ENCODE measurements at places on chromosomes 6 and 20. TPM values are rescaled to one million over a fixed set of nuclear protein-coding genes. Genes with fewer than 3 reads are reported as not detected.
A peak's percentile ranks its signal among the peaks of the same experiment; 100 is the strongest.

DNA sequence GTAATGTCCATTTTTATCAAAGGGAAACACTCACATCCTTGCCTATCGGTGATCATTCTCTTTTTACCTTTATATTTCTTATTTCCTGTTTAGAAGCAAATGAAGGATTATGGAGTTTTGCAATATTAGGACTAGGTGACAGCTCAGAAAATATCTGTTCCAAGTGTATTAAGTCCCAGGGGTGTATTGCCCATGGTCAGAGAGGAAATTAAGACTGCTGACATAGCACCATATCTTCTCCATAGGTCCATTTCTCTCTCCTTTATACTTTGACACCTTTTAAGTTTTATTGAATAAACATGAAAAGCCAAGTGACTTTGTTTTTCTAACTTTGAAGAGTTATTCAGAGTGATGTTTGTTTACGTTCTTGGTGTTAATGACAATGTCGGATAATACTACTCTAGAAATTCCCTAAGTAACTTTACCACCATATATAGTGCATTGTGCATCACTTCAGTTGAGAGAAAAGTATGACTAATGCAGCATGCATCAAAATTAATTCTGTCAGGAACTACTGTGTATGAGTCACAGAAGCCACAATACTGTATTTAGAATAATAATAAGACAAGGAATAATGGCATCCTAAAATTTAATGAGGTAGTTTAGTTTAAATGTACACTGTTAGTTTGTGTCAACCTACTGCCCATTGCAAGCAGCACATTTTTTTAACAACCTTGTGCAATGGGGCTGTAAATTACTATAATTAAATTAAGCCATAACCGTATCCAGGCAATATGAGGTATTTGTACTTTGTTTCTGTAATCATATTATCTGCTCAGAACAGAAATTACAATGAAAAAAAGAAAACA, 474.4 kb upstream of the RNF217 start:
- no peak for DNase-seq

Gene SH3BGRL2
- total RNA-seq = 0.63 TPM

DNA sequence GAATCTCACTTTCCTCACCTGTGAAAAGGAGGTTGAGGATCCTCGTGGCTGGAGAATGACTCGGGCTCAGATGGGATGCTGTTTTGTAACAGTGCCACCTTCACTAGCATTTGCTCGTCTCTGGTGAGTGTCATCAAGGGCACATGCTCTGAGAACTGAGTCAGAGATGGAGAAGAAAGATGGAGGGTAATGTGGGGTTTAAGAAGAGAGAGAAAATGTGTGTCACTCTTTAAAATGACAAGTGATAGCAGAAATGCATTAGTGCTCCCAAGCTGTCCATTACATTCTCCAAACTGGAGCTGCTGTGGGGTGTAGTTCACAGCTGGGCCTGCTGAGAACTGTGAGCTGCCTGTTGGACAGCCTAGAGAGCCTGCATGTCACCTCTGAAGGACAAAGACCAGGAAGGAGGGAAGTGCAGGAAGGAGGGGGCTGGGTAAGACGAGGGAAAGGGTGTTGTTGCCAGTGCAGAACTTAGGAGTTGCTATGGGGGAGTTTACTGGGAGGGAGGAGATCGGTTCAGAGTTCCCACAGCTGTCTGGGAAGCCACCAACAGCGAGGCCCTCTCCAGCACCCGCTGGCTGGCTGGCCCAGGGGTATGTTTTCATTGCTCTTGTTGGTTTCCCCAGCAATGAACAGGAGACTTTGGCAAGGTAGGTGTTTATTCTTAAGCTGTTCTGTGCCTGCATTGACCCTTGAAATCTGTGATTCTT, 19.8 kb downstream of the GMPR start:
- DNase-seq = no peak

DNA sequence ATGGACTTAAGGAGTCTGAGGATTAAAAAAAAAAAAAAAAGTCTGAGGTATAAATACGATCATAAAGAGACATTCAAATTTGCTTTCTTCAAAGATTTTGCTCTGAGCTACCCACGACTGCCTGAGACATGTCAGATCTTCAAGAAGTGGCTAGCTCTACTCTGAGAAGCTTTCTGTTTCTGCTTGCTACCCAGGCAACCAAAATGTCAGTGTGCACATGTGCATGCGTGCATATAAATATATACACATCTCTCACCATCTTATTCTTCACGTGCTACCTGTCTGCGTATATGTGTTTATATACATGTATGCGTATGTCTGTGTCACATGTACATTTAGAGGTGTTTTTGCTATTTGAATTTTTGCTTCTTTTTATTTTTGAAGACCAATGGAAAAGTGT, 299.6 kb upstream of the STXBP5 start:
- no peak for DNase-seq

- no peak for DNase-seq
These were observed 205.3 kb downstream of the NFATC2 start for GRCh38 chr20:51337126-51337805.

Gene WFDC10B
- not detected for total RNA-seq

Gene C6orf163
- total RNA-seq = 2.7 TPM

- DNase-seq = no peak
These were observed 561.6 kb upstream of the CHD6 start for GRCh38 chr20:42179768-42180167.

GRCh38 chr20:21371193-21371592, 26.1 kb downstream of the NKX2-4 start:
- DNase-seq = no peak

Gene TNNC2
- not detected for total RNA-seq

GRCh38 chr6:142835787-142836535, 109.0 kb downstream of the HIVEP2 start:
- DNase-seq = no peak

GRCh38 chr6:18746727-18747126, 359.6 kb downstream of the RNF144B start:
- no peak for DNase-seq

DNA sequence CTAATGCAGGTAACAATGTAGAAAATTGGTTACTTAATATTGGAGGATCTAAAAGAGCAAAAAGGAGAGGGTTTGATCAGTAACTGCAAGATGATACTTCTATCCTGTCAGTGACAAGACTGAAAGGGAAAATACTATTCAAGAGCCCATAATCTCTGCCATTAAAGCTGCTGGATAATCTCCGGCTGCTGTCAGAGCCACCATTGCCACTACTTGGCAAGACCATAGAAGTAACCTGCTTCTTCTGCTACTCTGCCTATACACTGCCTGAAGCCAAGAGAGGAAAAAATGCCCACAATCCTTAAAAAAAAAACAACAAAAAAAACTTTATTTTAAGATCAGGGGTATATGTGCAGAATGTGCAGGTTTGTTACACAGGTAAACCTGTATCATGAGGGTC, 386.5 kb upstream of the ID4 start:
- no peak for DNase-seq

Gene MLIP
- not detected for total RNA-seq

DNA sequence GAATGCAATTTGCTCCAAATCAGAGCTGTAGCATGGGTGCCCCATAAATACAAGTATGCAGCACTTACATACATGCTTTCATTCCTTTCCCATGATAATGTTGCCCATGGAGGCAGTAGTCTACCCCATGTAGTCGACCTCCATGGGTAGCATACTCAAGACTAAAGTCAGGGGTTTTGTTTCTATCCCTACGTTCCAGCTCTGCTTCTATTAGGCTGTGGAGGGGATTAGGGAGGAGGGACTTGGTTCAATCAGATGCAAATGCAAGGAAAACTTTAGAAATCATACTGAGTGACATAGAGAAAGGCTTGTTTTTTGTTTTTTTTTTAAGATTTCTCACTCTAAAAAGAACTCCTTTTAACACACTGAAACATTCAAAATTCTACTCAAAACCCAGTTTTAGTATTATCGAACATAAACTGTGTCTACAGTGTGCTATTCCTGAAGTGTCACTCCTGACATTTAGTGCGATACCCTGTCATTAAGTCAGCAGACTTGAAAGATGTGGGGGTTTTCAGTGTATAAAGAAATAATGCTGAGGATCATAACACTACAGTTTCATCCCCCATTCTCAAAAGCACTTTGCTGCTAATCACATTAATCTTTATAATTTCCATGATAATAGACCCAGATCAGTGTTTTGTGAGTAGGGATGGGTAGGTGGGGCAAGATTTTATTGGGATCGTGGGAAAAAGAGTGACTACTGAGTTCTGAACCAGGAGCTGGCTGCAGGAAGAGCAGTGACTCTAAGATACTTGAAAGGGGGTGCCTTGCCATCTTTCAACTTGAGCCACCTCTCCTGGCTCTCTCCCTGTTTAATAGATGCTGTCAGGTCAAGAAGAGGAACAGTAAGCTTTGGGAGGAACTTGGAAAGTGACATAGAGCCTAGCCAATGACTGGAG, 40.4 kb upstream of the SCML4 start:
- no peak for DNase-seq

DNA sequence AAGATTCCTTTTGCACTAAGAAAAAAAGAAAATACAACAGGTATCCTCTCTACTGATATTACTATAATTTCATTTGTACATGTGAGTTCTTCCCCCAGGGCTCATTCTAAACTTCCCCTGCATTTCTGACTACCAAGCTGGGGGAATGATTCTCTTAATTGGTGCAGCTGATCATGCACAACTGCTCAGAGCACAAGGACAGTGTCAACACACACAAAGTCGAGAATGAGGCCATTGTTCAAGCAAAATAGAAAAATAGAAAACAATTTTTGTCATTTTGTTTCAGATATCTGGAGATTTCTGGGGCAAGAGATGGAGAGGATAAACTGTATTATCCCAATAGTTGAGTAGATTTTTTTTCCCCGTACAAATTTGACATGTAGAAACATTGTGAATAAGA, 236.3 kb downstream of the HAO1 start:
- DNase-seq = no peak

Gene VWA7
- 3.4 TPM for total RNA-seq

DNA sequence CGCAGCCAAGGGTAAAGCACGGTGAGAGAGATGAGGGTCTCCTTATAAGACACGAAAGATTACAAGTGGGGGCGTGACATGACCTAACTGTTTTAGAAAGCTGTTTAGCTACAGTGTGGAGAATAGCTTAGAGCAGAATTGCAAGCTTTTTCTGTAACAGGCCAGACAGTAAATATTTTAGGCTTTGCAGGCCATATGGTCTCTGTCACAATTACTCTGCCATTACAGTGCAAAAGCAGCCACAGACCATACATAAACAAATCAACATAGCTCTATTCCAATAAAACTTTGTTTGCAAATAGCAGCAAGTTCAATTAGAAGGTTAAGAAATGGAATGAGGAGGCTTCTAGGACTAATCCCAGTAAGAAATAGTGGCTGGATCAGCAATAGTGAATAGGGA, 16.8 kb downstream of the PGM3 start:
- DNase-seq = no peak

- DNase-seq = peak; percentile 44
These were observed 586 bp downstream of the ZNF512B start for GRCh38 chr20:63968928-63969760.

DNA sequence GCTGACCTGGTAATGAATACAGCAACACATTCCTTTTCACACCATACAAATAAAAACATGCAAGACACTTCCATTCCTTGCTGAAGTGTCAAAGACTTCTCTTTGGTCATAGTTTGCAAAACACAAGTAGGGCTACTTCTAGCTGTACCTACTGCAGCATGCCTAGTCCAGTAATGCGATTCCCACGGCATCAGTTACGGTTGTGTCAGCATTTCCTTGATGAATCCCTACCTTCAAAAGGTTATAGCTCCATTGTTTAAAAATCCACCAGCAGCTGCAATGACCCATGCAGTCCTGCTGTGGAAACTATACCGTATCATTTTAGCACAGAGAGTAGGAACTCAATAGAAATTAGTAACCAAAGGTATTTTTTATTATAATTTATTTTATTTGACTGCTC, 1371.5 kb downstream of the EPHA7 start:
- no peak for DNase-seq

Gene WFDC12
- total RNA-seq = not detected

DNA sequence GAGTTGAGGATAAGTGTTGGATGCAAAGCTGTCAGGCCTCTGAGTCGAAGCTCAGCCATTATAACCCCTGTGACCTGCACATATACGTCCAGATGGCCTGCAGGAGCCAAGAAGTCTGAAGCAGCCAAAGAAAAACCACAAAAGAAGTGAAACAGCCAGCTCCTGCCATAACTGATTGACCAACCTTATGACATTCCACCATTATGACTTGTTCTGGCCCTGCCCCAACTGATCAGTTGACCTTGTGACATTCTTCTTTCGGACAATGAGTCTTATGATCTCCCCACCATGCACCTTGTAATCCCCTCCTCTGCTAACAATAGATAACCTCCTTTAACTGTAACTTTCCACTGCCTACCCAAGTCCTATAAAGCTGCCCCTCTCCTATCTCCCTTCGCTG, 133.7 kb upstream of the AGPAT4 start:
- no peak for DNase-seq

GRCh38 chr6:169918954-169919549, 167.6 kb downstream of the ERMARD start:
- no peak for DNase-seq

GRCh38 chr6:14915888-14916832, 329.7 kb upstream of the JARID2 start:
- DNase-seq = no peak

GRCh38 chr6:81485395-81485794, 267.1 kb downstream of the TENT5A start:
- DNase-seq = no peak

DNA sequence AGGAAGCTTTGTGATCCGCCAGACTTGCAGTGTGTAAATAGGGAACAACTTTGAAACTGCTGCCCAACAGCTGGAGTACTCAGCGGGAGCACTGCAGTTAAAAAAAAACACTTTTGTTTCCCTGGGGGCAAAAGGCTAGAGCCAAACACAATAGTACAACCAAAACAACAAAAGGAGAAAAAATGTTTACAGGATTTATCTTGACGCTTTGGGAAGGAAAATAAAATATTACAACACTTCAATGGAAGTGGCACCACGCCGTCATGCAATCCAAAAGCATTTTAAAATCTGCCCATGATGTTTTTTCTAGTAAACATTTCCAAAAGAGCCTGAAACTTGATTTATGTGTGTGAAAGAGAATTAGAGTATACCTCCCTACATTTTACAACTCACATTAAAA, 26.0 kb downstream of the PTPRK start:
- DNase-seq = no peak

Gene SLC13A3
- total RNA-seq = 0.21 TPM

GRCh38 chr20:21353236-21353635, 44.1 kb downstream of the NKX2-4 start:
- DNase-seq = no peak

GRCh38 chr6:137775720-137776119, 91.3 kb upstream of the TNFAIP3 start:
- DNase-seq = no peak

DNA sequence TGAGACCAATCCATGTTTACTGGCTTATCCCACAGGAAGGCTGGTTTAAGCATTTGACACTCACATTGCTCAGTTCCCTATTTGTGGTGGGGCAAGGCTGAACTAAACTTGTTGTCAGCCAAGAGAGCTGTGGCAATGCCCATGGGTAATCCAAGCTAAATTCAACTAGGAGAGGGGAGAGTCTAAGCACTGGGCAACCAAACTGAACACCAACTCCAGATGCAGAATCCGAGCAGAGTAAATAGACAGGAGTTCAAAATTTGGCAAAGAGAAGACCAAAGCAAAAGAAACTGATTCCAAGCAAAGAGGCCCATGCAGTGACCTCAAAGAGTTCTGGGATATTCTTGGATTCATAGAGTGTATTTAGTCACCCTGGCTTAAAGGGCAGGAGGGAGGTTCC, 106.5 kb upstream of the NT5E start:
- DNase-seq = no peak

- DNase-seq = no peak
These were observed 33.0 kb downstream of the SPTLC3 start for GRCh38 chr20:13041574-13042457.

Measured in activated T-cell treated with anti-CD3 and anti-CD28 coated beads, Interleukin-2, amount 50 U/mL, for 72 hours (primary cell).